ENCODE measurements at places on chromosomes 2 and 18.

GRCh38 chr2:3830796-3831195 is 127.4 kb downstream of the DCDC2C start:
- DNase-seq = no peak

DNA sequence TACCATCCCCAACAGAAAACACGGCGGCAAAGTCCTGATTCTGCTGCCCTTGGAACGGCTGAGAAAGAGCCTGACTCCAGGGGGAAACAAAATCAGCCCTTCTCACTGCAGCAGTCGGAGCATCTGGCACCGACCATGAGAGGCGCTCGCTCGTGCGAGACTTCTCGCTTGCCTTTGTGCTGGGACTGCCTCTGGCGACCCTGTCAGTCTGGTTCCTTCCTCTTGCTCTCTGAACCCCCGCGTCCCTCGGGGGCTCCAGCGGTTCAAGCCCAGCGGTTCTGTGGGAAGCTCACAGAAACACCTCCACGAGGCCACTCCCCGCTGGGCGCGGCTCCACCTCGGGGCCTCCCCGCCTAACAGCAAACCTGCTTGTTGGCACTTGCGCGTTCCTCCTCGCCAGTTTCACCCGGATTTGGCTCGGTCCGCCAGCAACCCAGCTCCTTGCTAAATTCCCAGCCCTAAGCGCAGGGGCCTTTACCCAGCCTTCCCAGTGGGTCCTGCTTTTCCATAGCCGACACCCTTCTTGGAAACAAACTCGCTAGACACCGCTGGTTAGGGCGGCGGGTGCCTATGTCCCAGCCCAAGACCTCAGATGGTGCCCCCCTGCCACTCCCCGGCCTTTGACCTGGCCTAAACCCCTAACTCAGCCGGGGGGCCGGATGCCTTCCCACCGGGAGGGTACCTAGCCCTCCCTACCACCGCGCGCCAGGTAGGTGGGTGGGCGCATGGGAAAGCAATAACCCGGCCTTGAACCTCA is 2.2 kb downstream of the RND3 start:
- DNase-seq = peak; percentile 26

GRCh38 chr18:3044931-3045698 is 32.2 kb upstream of the LPIN2 start:
- DNase-seq = no peak

- no peak for DNase-seq
Measured at GRCh38 chr2:110124939-110125691, 9.5 kb upstream of the MALL start.

DNA sequence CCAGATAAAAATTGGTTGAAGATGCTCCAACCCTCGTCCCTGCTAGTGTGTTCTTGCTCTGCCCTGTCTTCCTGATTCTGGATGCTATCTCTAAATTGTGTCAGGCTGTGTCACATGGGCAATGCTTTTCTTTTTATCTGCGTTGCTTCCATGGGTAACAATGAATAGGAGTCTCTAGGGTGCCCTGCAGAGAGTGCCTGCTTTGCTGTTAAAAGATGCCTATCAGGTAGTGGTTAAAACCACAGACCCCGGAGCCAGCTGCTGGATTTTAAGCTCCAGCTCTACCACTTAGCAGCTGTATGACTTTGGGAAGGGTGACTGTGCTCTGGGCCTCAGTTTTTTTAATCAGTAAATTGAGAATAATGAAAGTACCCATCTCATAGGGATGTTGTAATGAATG is 340.3 kb downstream of the PLCL1 start:
- DNase-seq = no peak

- DNase-seq = peak; percentile 44
Measured at GRCh38 chr2:85648619-85649018, 19.4 kb downstream of the SFTPB start.

GRCh38 chr2:74566076-74566753 is 11.7 kb downstream of the DOK1 start:
- DNase-seq = no peak

- no peak for DNase-seq
Measured at GRCh38 chr18:9671214-9671613, 36.9 kb upstream of the RAB31 start.

- peak; percentile 17 for DNase-seq
Measured at GRCh38 chr2:112577756-112578155, 6.7 kb upstream of the CHCHD5 start.

Data from GM04504 (cell line).